ENCODE measurements at places on chromosomes 11 and 22.

- peak; percentile 35 for DNase-seq
Observed at GRCh38 chr11:14645015-14645912, 1.7 kb downstream of the PDE3B start.

GRCh38 chr22:30753701-30754100 lies 59.0 kb downstream of the OSBP2 start:
- DNase-seq, result peak; percentile 37

- no peak for DNase-seq
Observed at GRCh38 chr11:79078999-79079398, 361.8 kb downstream of the TENM4 start.

DNA sequence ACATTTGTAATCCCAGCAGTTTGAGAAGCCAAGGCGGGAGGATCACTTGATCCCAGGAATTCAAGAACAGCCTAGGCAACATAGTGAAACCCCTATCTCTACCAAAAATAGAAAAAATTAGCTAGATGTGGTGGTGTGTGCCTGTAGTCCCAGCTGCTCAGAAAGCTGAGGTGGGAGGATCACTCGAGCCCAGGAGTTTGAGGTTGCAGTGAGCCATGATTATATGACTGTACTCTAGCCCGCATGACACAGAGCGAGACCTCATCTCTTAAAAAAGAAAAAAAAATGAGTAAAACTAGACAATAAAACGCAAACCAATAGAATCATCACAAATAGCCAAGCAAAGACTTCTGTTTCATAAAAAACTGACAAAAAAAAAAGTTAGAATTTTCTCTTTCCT lies 21.8 kb downstream of the NUCB2 start:
- no peak for DNase-seq

DNA sequence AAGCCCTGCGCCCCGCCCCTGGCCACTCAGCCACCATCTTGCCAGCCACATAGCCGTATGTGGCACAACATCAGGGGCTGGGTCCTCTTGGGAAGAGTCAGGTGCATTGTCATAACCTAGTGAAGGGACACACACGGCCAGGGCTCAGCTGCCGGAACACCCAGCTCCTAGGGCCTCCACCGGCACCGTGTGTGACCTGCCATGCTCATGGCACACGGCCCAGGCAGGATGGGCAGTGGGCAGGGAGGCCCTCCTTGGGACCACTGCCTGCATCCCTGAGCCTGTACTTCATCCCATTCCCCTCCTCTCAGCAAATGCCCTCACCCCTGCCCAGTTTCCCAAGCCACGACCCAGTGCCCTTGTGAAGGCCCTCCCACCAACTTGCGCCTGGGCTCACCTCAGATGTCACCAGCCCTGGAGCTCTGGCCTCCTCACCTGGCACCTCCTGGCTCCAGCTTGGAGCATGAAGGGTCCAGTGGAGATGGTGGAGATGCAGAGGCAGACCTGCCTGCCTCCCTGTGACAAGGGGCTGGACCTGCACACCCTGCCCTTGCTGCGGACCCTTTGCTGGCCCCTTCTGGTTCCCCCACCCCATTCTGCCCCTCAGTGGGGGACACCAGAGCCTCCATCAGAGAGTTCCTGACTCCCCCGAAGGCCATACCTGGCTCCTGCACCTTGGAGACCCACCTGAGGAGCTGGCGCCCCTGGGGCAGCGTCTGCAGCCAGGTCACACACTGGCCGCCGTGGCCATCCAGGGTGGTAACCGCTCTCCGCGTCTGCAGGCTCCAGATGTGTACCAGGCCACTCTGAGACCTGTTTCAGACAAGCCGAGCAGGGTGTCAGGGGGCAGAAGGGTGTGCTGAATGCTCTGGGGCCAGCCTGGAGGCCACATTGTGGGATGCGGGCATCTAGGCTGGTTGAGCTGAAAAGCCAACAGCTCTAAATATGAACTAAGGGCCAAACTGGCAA lies 34.5 kb downstream of the GNB1L start:
- no peak for DNase-seq

GRCh38 chr11:1515082-1516060 lies 28.8 kb upstream of the MOB2 start:
- DNase-seq, result peak; percentile 90

- DNase-seq, result no peak
Observed at GRCh38 chr11:38824573-38824972, 2226.5 kb upstream of the RAG2 start.

DNA sequence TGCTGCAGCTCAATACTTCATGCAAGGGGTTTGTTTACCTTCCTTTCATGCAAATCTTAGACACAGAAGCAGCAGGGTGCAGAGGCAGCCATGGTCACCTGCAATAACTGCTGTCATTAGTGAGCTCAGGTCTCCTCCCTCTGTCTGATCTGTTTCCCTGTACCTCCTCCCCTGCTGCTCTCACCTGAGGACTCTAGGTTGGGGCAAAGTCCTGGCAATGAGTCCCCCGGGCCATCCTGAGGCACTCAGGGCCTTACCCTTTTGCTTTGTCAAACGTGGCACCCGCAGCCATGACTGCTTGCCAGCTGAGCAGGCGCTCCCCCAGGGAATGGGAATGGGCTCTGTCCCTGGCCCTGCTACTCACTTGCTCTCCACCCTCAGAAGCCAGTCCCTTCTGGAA lies 3.9 kb downstream of the LRRC10B start:
- no peak for DNase-seq

DNA sequence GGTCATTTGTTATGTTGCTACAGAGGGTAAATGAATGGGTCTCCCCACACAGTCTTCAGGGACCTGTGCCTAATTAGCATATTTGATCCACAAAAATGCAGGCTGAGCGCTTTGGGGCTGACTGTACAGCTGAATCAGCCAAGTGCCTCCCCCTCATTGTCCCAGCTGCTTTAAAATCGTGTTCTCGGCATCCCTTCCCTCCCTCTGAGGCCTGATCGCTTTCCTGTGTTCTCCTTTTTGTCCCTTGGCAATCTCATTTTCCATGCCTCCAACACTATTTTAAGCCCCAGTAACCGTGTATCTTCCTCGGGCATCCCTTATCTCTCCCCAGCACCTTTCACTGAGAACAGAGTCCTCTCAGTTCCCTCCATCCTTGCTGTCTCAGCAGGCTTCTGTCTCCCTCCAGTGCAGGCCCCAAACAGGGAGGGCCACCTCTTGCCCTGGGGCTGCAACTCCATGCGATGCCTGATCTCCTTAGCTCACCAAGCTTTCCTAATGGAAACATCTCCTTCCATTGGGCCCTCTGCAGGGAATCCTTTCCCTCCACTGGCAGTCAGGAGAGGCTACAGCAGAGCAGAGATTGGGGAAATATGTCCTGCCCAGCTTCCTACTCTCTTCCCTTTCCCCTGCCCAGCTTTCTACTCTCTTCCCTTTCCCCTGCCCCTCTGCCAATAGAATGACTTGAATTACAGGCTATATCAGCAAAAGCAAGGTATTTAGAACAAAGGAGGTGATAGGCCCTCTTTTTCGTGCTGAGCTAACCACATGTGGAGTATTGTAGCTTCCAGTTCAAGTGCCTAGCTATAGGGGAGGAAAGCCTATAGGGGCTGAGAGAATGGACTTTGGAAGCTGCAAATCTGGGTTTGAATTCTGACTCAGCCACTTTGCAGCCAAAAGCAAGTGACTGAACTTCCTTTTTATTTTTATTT lies 13.8 kb downstream of the UQCR10 start:
- peak; percentile 71 for DNase-seq

DNA sequence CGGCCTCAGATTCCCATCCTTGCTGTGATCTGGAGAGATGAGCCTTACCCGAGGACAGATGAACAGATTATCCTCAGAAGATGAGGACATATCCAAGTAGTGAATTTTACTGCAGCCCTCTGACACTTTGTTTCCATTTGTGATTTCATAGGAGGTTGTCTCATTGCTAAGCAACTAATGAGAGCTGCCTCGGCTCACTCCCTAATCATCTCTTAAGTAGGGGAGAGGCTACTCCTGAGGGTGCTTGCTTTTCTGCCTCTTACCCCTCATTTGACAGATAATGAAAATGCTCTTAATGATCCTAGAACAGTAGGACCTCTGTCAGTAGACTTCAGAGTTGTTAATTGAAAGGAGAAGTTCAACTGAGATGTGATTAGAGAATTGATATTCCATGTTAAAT lies 150.9 kb downstream of the TBC1D22A start:
- peak; percentile 10 for DNase-seq

All from adipocyte (in vitro differentiated cells).